Temporal lobe (tissue), 4 donors: ENCODE measurements at places on chromosomes 3 and 15. TPM values are rescaled to one million over a fixed set of nuclear protein-coding genes. Genes with fewer than 3 reads are reported as not detected.

SNAP23 gene
- 12.0 TPM for total RNA-seq

GPR149 gene
- total RNA-seq = 1.7 TPM

RETNLB gene
- not detected for total RNA-seq

IL12A gene
- total RNA-seq = 0.74 TPM

ECE2 gene
- total RNA-seq = 2.7 TPM

EFL1 gene
- total RNA-seq = 29.3 TPM

GPR27 gene
- total RNA-seq = 34.2 TPM

TPRG1 gene
- 0.74 TPM for total RNA-seq

NANOGP8 gene
- 0.25 TPM for total RNA-seq

KIF23 gene
- total RNA-seq = 4.7 TPM

BCL2A1 gene
- 0.49 TPM for total RNA-seq

WNT5A gene
- 8.1 TPM for total RNA-seq

ITGB5 gene
- total RNA-seq = 22.9 TPM

ARHGEF3 gene
- total RNA-seq = 31.7 TPM

GPR176 gene
- 32.7 TPM for total RNA-seq

EBLN2 gene
- 3.9 TPM for total RNA-seq
